ENCODE measurements at places on chromosomes 7 and 10. TPM values are rescaled to one million over a fixed set of nuclear protein-coding genes. Genes with fewer than 3 reads are reported as not detected.

DNA sequence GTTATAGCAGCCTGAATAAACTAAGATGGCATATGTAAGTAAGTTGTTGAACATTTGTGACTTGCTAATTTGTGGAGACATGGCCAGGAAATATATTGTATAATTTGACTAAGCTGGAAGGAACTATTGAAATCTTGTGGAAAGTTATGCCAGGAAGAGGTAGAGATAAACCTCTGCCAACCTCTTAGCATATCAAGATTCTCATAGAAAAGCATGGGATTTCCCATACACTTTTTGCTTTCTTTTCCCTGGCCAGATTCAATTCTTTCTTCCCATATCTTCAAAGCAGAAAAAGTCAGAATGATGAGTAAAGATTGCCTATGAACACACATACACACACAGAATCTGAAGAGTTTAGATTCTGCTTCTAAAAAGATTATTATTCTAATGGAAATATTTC is 216.2 kb downstream of the SEMA3D start:
- no peaks in the 10 kb centered on the region for H3K36me3 ChIP-seq
- H3K4me3 ChIP-seq: no peak overlapping the region
- no peak for DNase-seq
- peak overlapping the region; percentile 36 for H3K27ac ChIP-seq
- H3K27me3 ChIP-seq: no peaks in the 10 kb centered on the region

The TMEM139 gene
- total RNA-seq: 1.0 TPM

- no peak overlapping the region for H3K27ac ChIP-seq
- no peak for DNase-seq
- H3K36me3 ChIP-seq: no peaks in the 10 kb centered on the region
- H3K4me1 ChIP-seq: no peaks in the 10 kb centered on the region
- H3K4me3 ChIP-seq: no peak overlapping the region
Measured at GRCh38 chr7:38463277-38464225, 167.6 kb downstream of the AMPH start.

The CLDN3 gene
- total RNA-seq: 0.80 TPM

GRCh38 chr10:119131512-119132240 is 27.8 kb downstream of the DENND10 start:
- DNase-seq: no peak
- peaks cover 14% of the 10 kb centered on the region for H3K36me3 ChIP-seq
- no peaks in the 10 kb centered on the region for H3K27me3 ChIP-seq

The INHBA gene
- total RNA-seq: 38.6 TPM

GRCh38 chr10:64658528-64658927 is 1137.3 kb downstream of the REEP3 start:
- H3K4me1 ChIP-seq: no peaks in the 10 kb centered on the region
- no peaks in the 10 kb centered on the region for H3K27me3 ChIP-seq
- DNase-seq: no peak
- H3K27ac ChIP-seq: no peak overlapping the region
- H3K4me3 ChIP-seq: no peak overlapping the region

Measured in esophagus muscularis mucosa (tissue), 4 donors.